ENCODE measurements at places on chromosomes 3 and 15.

DNA sequence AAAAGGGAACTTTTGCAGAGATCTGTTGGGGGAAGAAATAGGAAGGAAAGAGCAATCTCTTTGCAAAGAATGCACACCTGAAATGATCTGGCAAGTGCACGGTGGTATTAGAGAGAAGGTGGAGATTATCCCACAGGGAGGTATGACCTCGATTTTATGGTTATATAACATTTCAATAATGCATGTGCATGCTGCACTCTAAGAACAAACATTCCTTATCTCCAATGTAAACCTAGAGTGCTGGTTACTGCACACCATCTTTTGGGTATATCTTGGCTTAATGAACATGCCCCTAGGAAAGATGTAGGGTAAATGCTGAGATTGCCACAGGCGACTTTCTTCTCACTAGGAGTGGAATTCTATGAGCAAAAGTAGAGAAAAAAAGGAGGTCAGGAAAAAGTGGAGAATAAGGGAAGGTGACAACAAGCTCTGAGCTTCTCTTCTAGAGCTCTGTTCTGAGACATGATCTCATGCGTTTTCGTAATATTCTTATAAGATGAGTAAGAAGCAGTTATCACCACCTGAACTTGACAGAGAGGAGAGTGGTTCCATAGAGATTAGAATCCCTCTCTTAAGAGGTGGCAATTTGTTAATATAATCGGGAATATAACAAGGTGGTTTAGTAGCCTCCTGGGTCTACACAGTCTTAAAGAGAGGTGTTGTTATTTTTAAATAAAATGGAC, 117.5 kb upstream of the TMC3 start:
- no peak for DNase-seq

- DNase-seq = no peak
These were observed 3.4 kb downstream of the TMEM212 start for GRCh38 chr3:171846597-171846996.

DNA sequence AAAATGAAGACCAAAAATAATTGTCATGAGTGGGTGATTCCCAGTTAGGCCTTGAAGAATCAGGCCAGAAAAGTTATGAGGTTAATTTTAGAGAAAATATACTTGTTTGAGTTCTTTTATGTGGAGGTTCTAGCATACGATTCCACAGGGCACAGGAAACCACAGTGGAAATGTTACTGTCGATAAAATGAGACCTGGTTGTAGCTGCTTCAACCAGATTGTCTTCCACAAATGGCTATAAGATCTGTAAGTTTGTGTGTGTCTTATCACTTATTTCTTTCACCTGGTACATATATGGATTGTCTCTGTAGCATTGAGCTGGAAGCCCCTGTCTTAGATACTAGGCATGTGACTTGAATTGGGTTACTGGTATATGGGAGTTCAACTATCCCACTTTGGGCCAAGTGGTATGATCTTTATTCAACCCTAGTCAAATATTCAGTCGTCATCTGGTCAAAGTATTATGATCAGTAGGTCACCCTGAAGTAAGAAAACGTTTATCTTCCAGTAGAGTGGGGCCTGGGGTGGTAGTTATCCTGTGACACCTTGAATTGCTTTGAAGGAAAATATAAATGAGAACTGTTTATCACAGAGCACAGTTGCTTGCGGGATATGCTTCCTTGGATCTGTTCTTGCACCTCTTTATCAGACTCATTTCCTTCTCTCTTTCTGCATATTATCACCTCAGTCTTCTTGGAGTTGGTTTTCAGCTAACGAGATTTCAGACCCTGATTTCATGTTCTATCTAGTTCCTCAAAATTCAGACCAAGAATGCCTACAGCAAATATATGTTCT, 21.5 kb upstream of the ZNF609 start:
- DNase-seq = no peak

DNA sequence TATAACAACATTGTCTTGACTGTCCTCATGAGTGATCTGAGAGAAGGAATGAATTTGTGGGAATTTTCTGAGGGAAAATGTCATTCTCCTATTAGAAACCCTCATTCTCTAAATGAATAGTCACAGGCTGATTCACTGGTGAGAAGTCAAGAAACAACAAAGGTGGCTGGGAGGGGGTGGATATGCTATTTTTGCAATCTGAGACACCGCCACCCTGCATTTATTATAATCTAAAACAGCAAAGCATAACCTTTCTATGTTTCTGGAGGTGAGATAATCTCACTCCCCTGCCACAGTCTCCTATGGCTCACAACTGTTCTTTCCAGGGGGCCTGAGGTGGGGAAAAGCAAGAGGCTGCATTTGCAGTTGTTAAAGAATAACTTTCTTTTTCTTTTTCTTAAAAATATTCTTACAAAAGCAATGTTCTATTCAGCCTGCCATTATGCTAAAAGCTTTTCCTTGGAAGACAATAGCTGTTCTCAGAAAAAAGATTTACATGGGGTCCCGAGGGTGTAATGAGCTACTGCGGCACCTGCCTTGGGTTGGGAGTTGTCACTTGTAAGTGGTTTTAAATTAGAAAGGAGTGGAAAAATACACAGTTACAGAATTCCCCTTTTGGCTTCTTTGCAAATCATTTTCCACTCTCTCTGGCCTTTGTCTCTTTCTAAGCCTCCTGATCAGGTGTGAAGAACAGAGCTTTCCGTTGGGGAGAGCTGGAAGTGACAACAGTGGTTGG, 220.9 kb downstream of the AGBL1 start:
- no peak for DNase-seq

- peak; percentile 17 for DNase-seq
These were observed 4.1 kb upstream of the CLPX start for GRCh38 chr15:65189102-65189740.

DNA sequence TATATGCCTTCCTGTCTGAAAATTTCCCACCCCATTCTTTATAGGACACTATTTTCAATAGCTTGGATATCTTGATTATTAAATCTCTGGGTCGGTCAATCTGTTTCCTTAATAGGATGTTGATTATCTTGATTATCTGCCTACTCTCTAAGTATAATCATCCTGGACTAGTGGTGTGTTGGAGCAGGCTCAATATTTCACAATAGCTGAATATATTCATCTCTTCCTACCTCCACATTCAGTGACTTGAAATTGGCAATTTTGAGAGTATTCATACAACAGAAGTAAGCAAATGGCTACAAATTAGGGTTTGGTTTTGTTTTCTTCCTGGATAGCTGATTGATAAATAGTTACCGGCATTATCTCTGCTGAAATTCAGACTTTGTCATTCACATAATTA, 1162.6 kb downstream of the ROBO1 start:
- DNase-seq = no peak

GRCh38 chr3:4551051-4551711, 58.0 kb downstream of the ITPR1 start:
- DNase-seq = no peak

DNA sequence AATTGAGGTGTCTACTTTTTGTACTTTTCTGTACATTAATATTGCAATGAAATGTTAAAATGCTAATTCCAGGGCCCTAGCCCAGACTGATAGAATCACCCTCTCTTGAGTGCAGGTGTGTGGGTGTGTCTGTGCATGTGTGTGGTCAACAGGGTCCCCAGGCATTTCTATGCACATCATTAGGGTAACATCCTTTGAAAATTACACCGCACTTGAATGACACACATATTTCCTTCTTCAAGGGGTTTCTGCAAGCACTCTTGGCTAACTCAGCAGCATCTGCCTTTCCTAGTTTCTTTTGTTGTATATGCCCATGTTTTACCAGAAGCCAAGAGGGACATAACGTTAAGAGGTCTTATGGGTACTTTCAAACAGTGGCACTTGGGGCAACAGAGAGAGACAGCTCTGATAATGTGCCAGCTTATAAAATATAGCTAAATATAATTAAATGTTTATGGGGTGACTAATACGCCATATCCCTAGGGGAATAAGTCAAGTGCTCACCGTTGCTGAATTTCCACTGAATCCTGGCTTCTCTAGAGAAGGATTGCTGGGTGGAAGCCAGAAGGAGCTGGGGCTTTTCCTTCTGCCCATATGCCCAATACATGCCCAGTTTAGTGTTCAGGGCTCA, 54.5 kb upstream of the LRIG1 start:
- no peak for DNase-seq

DNA sequence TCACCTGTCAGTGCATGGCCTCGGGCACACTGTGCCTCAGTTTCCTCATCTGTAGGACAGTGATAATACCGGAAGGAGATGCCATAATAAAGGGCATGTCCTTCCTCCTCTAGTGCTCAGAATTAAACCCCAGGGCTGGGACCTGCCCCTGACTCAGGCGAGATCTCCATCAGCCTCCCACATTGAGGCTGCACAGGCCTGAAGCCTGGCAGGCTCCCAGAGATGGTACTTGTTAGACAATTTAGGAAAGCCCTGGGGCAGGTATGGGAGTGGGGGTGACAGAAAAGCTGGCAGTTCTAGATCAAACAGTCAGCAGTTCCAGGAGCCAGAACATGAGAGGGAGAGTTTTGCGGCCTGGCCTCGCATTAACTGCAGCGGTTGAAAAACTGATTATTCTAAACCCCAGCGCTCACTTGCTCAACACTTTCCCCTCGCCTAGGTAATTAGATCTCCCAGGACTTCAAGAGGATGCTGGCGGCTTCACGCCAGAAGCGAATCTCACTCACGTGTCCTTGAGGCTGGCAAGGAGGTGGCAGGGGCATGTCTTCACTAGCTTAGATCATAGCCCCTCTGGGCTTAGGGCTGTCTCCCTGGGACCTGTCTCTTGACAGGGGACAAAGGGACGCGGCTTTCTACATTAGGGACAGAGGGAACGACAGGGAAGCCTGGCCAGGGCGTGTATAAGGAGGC, 73.1 kb downstream of the ATP2B2 start:
- DNase-seq = no peak

DNA sequence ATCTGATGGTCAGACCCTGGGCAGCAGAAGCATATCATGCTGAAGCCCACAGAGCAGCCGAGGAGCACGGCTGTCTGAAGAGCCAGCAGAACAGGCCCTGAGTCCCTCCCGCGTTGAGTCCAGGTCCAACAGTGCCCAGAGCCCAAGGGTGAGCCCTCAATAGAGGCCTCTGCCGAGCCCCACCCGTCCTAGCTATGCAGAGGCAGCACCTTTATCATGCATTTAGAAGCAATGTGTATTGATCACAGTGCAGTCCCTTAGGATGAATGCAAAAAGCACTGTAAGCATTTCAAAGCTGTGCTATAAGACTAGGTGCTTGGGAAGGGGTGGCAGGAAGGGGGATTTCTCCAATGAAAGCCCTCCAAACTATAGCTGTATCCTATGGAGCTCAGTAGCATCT, 208.5 kb downstream of the GABRB3 start:
- no peak for DNase-seq

DNA sequence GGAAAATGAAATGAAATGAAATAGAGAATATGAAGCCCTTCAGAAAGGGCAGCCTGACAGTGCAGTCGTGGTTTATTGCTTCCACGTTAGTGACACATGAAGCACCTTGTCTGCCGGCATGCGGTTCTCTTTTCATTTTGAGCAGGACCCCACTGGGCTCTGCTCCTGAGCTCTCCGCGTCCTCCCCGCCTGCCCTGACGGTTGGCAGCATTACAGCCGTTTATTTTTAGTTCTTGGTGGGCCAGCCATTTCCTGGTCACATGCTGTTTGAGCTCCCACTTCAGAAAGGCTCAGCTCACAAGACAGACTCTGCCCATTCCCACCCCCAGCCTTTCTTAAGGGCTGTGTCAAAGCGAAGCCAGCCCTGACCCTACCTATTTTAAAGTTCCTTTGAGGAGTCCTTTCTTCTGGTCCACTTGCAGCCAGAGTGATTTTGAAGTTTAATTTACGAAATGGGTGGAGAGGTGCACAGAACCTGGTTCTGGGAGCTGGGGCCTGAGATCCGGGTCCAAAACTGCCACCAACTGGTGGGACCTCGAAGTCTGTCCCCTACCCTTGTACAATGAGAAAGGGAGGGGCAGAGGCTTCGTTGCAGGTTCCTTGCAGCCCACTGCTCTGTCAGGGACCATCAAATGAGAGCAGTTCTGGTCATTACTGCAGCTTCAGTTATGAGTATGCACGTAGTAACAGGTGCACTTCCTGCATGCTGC, 60.1 kb downstream of the MGLL start:
- DNase-seq = no peak

GRCh38 chr3:28598165-28598564, 249.5 kb upstream of the AZI2 start:
- DNase-seq = no peak

- peak; percentile 9 for DNase-seq
These were observed 86.9 kb upstream of the PRTG start for GRCh38 chr15:55829826-55830225.

- DNase-seq = no peak
These were observed 65.4 kb upstream of the PEX5L start for GRCh38 chr3:180102134-180102533.

GRCh38 chr3:52606373-52607085, 70.1 kb downstream of the UQCC5 start:
- no peak for DNase-seq

DNA sequence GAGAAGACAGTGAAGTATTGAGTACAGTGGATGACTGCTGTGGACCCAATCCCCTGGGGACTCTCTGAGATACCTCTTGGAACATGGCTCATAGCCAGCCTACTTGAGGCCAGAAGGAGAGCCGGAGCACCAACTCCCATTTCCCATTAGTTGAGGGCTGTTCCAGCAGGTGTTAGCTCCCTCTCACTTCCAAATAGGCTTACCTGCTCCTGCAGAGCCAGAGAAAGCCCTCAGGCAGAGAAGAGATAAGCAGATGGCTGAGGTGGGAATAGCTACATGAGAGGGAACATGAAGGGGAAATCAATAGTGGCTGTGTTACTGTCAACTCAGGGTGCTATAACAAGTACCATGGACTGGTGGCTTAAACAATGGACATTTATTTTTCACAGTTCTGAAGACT, 4.6 kb upstream of the CCK start:
- DNase-seq = no peak

DNA sequence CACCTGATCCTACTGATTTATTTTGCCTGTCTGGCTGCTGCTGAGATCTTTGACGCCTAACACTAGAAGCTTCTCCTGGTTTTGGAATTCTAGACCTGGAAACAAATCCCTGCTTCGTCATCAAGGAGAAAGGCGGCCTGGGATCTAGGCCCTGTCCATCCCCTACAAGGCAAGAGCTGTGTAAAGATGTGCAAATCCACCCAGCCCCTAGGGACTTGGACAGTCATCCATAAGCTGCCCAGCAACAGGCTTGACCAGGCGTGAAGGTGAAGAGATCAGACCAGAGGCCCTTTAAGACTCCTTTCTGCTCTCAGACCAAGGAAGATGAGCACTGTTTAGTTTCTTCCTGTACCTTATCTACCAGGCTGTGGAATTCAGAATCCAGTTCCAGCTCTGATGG, 32.2 kb downstream of the SLC41A3 start:
- no peak for DNase-seq

DNA sequence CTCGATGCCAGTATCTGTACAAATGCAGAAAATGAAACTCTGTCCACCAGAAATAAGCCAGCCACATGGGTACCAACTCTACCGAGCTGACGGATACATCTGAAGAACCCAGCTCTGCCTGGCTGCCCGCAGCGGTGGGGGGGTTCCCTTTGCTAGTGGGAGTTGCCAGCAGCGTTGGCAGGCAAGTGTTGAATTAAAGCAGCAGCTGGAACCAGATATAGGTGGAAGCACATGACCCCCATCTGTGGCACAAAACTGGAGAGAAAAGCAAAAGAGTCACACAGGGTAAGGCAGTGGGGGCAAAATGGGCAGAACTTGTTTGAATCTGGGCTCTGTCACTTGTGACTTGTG, 17.9 kb downstream of the CRYGS start:
- no peak for DNase-seq

- DNase-seq = no peak
These were observed 68.5 kb upstream of the SLC2A2 start for GRCh38 chr3:171095063-171095462.
